ENCODE measurements at places on chromosomes 5 and 9.

DNA sequence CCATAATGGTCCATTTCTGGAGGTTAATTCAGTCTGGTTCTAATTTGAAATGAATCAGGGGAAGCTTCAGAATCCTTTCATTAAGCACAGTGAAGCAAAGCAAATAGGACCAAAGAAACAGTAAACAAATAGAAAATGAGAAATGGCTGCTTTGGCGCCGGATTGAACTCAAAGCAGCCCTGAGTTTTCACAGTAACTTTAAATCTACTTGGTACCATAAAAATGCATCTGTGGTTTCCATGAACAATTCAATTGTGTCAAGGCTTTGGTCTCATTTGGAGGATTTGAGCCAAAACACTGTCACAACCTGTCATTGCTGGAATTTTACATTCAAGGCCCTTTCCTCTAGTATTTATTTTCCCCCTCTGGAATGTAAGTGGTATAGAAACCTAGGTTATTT is 25.9 kb upstream of the DAPK1 start:
- DNase-seq = no peak

DNA sequence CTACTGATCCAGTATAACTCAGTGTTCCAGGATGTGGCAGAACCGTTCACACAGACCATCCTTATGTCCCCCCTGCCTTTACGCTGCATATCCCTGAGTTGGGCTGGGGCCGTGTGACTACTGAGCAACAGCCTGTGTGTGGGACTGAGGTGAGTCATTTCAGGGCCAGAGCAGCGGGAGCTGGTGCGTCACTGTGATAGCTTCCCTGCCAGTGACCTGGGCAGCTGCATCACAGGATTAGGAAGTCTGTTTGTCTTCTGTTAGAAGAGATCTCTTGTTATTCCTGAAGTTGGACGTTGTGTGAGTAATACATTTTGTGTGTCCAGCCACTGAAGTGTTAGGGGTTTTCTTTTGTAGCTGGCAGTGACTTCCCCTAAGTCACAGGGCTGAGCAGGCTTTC is 35.6 kb downstream of the TPPP start:
- DNase-seq = no peak

- DNase-seq = no peak
Measured at GRCh38 chr5:168372356-168372946, 81.0 kb downstream of the WWC1 start.

DNA sequence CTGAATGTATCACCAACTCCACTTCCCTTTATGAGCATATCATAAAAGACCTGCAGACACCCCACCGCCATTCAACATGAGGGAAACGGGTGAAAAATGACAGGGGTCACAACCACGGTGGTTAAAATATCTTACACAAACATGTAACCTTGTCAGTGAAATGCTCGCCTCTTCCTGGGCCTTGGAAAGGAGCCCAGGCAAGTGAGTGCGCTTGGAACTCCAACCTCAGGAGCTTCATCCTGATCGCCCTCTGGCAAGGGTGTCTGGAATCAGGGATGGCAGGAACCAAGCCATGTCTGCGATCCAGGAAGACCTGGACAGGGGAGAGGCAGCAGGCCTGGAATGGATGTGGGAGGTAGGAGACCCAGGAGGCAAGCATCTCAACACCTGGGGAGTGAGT is 282.7 kb downstream of the GAS1 start:
- DNase-seq = no peak

GRCh38 chr9:34084562-34084961 is 35.9 kb upstream of the UBAP2 start:
- DNase-seq = no peak

- no peak for DNase-seq
Measured at GRCh38 chr9:129026442-129027223, 1.5 kb downstream of the SH3GLB2 start.

- DNase-seq = peak; percentile 58
Measured at GRCh38 chr5:177607452-177608192, 7.7 kb downstream of the B4GALT7 start.

DNA sequence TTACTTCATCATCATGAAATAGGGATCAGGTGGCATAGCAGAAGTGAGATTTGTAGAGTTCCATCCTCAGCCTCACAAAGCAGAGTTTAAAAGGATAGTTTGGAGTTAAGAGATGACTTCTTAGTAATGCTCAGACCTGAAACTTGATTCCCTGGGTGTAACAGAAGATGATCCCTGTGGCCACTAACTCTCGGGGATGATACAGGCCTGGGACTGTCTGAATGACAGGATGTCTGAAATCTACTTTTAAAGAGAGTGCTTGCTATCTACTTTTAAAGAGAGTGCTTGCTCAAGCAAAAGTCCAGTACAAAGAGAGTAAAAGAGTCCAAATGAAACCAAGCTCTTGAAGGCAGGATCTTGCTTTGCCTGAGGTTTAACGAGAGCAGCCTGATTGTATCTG is 14.6 kb downstream of the ADAMTS16 start:
- no peak for DNase-seq

- peak; percentile 18 for DNase-seq
Measured at GRCh38 chr5:126446498-126447224, 23.5 kb downstream of the GRAMD2B start.

DNA sequence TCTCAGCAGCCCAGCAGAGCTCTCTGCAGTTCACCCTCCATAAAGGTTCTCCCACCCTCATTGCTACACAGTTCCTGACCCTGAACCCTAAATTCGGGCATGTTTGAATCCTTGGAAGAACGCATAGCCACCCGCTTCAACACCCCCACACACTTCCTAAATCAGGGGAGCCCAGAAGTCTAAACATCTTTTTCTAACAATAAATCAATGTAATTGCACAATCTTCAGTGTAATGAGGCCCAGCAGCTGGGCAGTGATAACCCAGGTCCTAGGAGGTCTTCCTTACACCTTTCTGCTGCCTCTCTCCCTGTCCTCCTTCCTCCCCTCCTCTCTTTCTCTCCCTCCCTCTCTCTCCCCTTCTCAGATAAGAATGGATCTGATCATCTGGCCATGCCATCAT is 88.0 kb downstream of the IRX2 start:
- no peak for DNase-seq

GRCh38 chr5:717143-717542 is 24.0 kb upstream of the TPPP start:
- DNase-seq = no peak

GRCh38 chr5:139251695-139252288 is 41.7 kb upstream of the MATR3 start:
- DNase-seq = no peak

GRCh38 chr5:22504411-22504810 is 348.7 kb downstream of the CDH12 start:
- no peak for DNase-seq

DNA sequence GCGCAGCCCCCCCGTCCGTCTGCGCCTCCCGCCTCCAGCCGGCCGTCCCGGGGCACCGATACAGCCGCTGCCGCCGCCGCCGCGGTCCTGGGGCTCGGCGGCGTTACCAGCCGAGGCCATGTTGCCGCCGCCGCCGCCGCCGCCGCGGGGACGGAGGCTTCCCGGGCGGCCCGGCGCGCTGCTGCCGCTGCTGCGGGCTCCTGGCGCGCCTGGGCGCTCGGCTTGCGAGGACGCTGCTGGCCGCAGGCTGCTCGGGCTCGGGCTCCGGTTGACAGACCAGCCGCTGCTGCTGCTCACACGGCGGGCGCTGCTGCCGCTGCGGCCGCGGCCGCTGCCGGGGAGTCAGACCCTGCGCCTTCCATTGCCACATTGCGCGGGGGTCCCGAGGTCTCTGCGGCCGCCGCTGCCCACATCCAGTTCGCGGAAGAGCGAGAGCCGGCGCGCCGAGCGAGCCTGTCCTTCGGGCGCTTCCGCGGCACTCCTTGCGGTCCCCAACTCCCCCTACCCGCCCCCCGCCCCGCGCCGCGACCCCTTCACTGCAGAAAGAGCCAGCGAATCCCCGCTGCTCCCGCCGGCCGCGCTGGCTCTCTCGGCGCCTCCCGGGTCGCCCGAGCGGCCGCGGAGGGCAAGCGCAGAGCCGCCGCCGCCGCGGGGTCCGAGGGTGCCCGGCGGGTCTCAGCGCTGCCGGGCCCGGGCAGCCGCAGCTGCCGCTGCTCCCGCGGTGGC is 8.4 kb downstream of the PTCH1 start:
- DNase-seq = no peak

DNA sequence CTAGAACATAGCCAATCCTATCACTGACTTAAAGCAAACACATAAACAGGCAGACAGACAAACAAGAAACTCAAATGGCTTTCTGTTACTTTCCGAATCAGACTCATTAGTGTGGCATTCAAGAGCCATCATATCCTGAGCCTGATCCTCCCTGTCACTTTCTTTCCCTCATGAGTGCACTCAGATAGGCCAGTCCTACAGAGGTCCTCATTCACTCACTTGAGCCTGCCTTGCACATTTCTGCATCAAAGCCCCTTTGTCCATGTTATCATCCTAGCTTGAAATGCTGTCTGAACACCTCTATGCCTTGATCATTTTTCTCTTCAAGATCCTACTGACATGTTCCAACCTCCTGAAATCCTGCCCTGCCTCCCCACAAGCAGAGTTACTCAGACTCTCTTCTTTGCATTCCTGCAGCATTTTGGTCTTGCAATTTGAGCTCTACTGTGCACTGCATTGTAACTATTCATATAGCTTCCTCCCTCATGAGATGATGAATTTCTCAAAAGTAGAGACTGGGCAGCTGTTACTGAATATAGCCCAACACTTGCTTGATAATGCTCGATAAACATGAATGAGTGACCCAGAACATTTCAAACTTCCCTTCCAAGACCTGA is 126.9 kb downstream of the PALM2AKAP2 start:
- DNase-seq = no peak

- DNase-seq = no peak
Measured at GRCh38 chr5:39473156-39473775, 48.5 kb upstream of the DAB2 start.

DNA sequence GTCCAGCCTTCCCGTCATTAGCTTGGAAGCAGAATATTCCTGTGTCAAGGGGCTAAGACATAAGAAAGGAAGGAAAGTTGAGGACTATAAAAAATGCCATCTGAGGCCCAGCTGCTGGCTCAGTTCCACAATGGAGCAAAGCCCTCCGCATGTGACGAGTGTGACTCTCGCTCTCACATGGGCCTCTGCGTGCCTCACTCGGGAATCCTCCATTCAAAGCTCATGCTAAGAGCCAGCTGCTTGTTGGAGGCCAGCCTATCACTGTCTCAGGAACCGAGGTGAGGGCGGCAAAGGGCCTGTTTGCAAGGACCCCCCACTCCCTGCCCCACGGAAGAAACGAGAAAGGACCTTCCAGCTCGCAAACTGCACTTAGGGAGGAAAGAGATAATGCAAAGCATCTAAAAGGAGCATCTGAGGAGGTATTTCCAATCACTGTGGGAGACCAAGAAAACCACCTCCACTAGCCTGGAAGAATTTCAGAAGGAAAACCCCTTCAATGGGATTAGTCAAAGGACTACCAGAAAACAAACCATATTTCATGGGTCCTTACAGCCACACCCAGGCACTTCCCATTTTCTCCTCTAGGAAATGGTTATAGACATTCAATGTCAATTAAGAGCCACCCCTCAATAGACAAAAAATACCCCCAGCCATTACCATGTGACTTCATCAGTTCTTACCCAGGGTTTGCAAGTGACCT is 95.3 kb downstream of the PRRT1B start:
- DNase-seq = no peak

GRCh38 chr9:35689542-35690293 is at the start of gene TPM2:
TSS of gene TPM2 (minus strand) at chr9:35689925. CDS start at chr9:35689817, 108 bp downstream.
- DNase-seq = no peak

DNA sequence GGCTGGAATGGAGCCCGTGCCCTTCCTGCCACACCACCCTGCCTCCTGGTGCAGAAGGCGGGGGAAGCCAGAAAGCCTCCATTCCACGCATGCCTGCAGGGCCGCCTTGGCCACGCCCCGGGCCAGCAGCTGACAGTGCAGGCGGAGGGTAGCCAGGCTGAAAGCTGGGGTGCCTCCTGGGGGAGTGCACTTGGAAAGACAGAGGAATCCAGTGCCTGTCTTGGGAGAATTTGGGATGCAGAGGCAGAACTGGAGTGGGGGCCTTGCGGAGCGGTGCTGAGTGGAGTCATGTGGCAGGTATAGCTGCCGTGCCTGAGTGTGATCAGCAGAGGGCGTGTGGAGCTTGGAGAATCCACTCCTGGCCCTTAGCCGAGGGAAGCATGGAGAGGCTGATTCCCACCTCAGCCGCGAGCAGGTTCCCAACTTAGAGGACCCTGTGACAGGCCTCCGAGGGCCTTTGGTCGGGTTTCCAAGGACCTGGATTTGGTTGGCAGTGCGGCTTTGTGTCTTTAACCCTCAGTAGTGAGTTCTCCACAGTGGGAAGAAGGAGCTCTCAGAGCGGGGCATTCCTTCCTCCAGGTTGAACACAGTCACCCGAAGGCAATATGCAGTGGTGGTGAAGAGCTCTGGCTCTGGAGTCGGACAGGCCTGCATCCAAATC is 9.1 kb upstream of the URM1 start:
- DNase-seq = peak; percentile 64

DNA sequence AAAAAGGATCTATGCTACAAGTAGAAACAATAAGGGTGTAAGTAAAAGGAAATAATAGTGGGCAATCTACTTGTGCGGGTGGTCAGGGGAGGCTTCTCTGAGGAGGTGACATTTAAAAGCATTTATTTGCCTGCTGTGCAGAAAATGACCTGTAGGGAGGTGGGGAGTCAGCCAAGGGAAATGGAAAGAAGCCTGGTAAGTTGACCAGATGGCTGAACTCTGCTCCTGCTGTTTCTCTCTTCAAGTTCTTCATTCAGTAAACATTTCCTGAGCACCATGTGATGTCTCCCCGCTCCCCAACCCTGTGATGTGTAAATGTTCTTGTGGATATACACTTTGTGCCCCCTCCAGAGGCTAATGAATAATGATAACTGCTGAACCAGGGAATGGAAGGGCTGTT is 9.9 kb upstream of the SPIN1 start:
- no peak for DNase-seq

- no peak for DNase-seq
Measured at GRCh38 chr9:14221558-14221957, 92.4 kb downstream of the NFIB start.

DNA sequence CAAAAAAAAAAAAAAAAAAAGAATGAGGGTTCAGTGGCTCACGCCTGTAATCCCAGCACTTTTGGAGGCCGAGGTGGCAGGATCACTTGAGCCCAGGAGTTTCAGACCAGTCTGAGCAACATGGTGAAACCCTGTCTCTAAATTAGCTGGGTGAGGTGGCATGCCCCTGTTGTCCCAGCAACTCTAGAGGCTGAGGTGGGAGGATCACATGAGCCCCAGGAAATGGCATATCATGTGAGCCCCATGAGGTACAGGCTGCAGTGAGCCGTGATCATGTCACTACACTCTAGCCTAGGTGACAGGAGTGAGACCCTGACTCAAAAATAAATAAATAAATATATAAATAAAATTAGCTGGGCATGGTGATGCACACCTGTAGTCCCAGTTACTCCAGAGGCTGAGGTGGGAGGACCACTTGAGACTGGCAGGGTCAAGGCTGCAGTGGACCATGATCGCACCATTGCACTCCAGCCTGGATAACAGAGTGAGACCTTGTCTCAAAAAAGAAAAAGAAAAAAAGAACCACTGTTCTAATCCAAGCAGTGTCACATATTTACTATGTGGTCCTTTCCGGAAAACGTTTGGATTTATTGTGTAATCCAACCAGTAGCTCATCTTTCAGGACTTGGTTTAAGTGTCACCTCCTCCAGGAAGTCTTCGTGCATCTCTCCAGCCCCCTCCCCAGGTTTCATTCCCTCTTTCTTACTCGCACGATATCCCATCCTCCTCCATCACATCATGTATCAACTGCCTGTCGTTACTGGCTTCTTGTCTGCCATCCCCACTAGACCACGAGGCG is 12.3 kb upstream of the SPOUT1 start:
- DNase-seq = no peak

- no peak for DNase-seq
Measured at GRCh38 chr5:82854956-82855355, 222.2 kb downstream of the TMEM167A start.

- DNase-seq = no peak
Measured at GRCh38 chr5:153256-153655, 38.0 kb upstream of the LRRC14B start.

- DNase-seq = no peak
Measured at GRCh38 chr5:32794086-32794485, 83.0 kb downstream of the NPR3 start.

All from activated CD4-positive, alpha-beta T cell treated with anti-CD3 and anti-CD28 coated beads for 4 hours (primary cell).